ENCODE measurements at places on chromosomes 4 and X.

- no peak for DNase-seq
Measured at GRCh38 chr4:83920375-83920774, 384.5 kb downstream of the GPAT3 start.

DNA sequence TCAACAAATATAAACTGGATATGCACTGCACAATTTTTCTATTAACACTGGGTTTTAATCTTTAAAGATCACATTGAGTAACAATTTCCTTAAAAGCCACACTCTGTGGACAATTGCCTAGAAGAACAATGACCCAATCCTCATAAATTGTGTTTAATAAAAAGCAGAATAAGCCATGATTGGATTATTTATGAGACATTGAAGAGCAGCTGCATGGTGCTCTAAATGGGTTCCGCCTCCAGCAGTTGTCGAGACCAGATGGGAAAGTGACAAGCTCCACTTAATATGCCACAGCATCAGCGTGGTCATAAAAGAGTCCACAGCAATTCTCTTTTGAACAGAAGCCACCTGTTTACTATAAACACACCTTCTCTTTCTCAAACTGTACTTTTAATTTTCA, 635.2 kb upstream of the FRG1 start:
- peak; percentile 21 for DNase-seq

- DNase-seq: no peak
Measured at GRCh38 chr4:158885564-158885963, 116.7 kb downstream of the FNIP2 start.

DNA sequence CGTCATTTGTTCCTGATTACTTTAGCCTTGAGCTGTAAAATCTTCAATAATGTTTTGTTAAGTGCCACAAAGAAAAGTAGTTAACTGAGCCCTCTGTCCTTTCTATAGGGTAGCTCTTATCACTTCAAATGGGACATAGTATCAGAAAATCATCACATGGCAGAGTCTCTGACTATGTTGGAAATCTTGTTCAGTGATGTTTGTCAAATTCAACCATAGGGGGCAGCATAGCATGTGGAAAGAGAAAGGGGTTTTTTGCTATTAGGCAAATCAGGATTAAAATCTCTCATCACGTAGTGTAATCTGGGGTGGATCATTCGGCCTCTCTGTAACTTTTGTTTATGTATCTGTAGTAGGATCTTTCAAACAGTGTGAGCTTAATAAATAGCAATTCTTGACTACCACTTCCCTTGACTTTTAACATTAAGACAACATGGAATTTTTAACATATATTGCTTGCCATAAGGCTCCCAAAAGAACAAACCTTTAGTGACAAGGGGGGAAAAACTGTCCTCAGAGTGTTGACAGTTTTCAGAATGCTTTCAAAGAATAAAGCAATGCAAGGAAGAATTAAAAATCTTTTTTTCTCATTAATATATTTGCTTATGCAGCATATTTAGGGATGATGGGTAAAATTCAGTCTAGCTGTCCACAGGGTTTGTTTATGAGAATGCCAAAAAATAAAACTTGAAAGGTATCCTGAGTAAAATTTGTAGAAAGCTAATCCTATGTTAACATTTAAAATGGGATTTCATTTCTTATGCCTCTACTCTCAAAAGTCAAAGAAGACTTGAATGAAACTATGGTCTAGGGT, 127.2 kb downstream of the FBXW7 start:
- peak; percentile 39 for DNase-seq
